Cardiac septum (tissue), 1 donor: ENCODE measurements at places on chromosomes 3 and 15. TPM values are rescaled to one million over a fixed set of nuclear protein-coding genes. Genes with fewer than 3 reads are reported as not detected.

GRCh38 chr3:47849186-47849698 is 46.3 kb downstream of the DHX30 start:
- no peak for DNase-seq

GRCh38 chr3:172329070-172329469 is 119.2 kb downstream of the GHSR start:
- no peak for DNase-seq

Gene CTXN2
- not detected for total RNA-seq

- DNase-seq = no peak
Observed at GRCh38 chr3:25906132-25906906, 116.4 kb downstream of the OXSM start.

Gene STRIT1
- 4.8 TPM for total RNA-seq

- no peak for DNase-seq
Observed at GRCh38 chr15:91793771-91794170, 59.7 kb upstream of the SLCO3A1 start.

DNA sequence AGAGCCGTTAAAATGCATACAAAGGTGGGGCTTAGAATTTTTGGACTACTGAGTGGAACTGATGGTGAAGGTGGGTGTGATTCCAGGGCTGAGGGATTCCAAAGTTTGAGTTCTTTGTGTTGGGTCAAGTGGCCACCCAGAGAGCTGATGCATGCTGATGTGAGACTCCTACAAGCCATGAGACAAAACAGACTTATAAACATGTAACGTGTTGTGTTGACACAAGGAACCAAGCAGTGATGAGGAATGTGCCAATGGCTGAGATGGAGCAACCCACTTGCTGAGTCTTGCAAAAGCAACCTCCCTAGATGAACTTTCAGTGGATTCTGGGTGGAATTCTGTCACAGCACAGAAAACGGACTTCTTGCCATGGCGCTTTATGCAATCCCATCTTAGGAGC is 289.0 kb downstream of the TLE3 start:
- DNase-seq = no peak

DNA sequence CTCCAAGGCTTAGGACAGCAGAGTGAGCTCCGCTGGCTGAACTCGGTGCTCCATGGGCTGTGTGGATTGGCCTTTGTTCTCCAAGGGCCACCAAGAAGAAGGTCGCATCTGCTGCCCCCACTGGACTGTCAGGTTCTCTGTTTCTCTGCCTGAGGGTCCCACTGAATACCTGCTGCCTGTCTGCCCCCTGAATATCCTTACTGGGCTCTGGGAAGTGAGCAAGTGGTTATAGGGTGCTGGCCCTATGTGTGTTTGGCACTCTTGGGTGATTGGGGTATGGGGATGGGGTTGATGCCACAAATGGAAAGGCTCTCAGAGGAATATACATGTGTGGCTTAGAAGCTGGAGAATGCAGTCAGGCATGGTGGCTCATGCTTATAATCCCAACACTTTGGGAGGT is 82.3 kb downstream of the THSD4 start:
- no peak for DNase-seq

DNA sequence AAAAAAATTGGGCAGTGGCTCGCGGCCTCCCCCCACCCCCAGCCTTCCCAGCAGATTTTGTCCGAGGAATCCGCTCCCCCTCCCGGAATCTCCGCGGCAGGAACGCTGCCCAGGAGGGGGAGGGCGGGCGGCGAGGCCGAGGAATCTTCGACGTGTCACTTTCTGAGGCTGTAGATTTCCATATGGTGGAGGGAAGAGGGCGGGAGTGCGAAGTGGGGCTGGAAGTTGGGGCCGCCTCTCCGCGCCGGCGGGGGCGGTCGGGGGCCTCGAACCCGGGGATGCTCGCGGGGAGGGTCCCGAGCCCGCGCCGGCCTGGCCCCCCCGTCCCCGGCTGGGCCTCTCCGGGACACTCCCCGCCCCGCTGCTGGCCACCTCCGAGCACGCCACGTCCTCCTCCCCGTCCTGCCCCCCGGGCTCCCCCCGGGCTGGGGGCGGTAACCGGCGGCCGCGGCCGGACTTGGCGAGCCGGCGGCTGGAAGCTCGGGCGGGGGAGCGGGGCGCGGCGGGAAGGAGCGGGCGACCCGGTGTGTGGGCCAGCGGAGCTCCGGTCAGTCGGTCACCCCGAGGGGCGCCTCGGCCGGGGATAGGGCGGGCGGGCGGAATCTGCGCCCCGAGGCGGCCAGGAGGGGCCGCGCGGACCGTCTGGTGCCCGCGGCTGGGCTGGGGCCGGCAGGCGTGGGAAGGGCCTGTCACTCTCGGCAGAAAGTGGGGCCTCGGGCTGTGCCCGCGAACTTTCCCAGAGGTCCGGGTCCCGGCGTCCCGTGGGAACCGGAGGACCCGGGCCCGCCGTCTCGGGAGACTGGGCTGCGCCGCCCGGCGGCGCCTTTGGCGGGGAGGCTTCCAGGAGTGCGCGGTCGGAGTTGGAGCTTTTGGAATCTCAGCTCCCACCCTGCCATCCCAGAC is 951 bp downstream of the FNDC3B start:
- peak; percentile 92 for DNase-seq

DNA sequence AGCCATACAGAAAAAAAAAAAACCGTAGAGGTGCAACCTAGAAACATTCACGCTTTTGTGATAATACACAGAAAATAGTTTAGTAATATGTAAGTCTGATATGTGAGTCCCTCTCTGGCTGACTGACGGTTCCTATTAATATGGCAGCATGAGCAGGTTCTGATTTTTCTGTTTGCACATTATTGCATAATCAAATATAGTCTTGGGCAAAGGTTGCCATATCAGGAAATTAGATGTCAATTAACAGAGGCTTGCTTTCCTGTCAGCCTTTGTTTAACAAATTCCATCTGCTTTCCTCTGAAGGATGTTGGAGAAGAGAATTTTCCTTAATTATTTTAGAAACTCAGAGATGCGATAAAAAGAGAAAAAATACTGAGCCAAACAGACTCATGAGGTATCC is 14.8 kb downstream of the GABRB3 start:
- no peak for DNase-seq

Gene CMC1
- 22.3 TPM for total RNA-seq

- DNase-seq = no peak
Observed at GRCh38 chr3:108053067-108053466, 37.8 kb downstream of the CD47 start.

DNA sequence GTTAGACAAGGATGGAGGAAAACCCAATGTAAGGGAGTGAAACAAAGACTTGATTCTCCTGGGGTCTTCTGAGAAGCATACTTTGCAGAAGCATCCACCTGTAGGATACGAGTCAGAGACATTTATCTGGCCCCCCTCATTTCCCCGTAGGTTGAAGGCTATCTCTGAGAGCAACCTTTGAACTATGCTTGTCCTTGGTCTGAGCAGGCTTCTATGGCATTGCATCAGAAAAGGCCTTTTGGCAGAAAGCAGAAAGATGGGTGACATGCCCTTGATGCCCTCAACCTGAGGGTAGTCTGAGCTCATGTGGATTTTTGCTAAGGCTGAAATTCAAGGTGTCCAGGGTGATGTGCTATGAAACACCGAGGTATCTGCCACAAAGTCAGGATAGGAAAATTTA is 131.6 kb upstream of the SGO1 start:
- no peak for DNase-seq

Gene TTC21A
- total RNA-seq = 3.0 TPM

GRCh38 chr15:92907896-92908712 is 8.0 kb downstream of the CHD2 start:
- no peak for DNase-seq

GRCh38 chr3:25033407-25034029 is 394.5 kb upstream of the RARB start:
- DNase-seq = no peak

DNA sequence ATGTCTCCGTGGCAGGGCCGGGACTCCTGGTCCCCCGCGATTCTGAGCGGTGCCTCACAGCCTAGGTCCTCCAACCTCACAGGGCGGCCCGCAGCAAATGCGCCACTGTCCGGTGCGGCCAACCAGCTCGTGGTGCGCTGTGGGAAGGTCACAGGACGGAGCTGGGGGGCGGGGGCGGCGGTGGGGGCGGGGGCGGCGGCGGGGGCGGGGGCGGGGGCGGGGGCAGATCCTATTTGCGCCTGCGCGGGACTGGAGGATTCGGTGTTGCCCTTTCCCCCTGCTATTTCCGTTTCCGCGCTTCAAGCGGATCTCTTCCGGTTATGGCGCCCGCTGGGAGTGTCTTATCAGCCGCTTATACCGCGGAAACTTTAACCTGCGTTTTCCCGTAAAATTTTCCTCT is 106.7 kb upstream of the SNRPN start:
- no peak for DNase-seq

Gene DPH6
- total RNA-seq = 19.7 TPM

Gene PLCH1
- 0.16 TPM for total RNA-seq

Gene TPRG1
- total RNA-seq = 2.2 TPM

- no peak for DNase-seq
Observed at GRCh38 chr3:187832202-187832601, 86.9 kb upstream of the BCL6 start.

GRCh38 chr3:78670746-78671145 is 1097.1 kb downstream of the ROBO1 start:
- DNase-seq = no peak

Gene CSTA
- 2.0 TPM for total RNA-seq

Gene ARL6
- 3.5 TPM for total RNA-seq

DNA sequence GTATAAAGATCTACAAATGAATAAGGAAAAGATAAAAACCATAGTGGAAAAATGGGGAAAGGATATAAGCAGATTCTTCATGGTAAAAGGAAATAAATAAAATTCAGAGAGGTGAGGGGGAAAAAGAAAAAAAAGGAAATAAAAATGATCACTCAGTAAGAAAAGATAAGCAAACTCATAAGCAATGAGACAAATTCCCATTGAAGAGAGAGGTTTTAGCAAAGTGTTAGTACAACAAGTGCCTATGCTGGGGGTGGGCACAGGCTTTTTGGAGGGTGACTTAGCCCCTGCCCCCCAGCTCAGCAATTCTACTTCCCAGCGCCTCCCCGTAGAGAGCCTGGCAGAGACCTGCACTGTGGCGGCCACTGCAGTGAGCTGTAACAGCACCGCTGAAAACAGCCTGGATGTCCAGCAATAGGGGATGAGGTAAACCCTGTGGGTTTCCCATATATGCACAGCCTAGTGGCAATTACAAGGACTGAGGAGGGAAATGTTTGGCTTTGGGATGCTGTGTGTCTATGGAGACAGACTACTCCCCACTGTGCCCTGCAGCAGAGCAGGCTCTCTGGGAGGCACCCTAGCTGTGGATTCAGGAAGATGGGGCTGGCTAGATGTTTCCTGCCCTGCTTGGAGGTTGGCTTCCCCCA is 23.7 kb upstream of the SFMBT1 start:
- DNase-seq = no peak

Gene ACVR2B
- 6.3 TPM for total RNA-seq

Gene GOLGA8K
- 0.83 TPM for total RNA-seq

- no peak for DNase-seq
Observed at GRCh38 chr3:10956986-10957385, 35.6 kb upstream of the SLC6A1 start.

DNA sequence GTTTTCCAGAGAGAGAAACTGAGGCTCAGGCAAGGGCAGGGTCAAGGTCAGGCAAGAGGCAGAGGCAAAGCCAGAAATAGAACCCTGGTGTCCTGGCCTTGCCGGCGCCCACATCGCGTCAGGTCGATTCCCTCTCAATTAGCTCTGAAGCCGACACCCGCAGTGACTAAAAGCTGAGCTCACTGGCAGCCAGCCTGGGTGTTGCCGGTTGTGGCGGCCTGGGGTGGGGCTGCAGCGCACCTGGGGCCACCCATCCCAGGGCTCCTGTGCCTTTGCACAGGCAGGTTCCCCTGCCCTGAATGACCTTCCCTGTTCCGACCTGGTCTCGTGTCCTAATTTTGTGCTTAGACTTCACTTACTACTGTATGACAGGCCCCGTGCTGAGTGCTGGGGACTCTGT is 6.2 kb downstream of the SEMA3F start:
- DNase-seq = no peak

DNA sequence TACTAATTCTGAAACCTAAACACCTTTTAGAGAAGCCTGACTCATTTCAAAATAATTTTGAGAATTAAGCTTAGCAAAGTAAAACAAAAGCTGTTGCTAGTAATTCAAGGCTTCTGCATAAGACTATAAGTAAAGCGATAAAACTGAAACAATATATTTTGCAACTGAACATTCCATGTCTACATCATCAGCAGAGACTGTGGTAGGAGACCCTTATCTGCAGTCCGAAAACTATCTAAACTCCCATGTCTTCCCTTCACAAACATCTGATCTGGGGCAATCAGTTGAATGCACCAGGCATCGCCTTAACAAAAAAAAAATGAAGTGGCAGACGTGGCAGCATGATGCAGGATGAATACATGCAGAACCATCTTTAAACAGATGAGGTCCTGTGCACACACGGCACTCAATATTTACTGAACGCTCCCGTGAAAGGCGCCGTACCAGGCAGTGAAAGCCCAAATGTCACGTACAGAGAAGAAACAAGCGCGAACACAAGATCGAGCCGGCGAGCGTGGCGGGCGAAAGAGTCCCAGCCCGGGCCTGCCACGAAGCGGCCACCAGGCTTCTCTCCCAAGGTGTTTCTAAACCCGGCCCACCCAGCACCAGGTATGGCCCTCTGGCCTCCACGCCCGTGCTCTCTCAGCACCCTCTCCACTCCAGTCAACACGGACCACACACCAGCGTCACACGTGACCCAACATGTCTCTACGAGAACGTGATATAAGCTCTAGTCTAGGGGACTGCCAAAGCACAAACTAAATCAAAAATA is 63.0 kb downstream of the CHSY1 start:
- no peak for DNase-seq

Gene GOLGA8S
- 1.1 TPM for total RNA-seq

Gene LRRC2
- total RNA-seq = 70.6 TPM

DNA sequence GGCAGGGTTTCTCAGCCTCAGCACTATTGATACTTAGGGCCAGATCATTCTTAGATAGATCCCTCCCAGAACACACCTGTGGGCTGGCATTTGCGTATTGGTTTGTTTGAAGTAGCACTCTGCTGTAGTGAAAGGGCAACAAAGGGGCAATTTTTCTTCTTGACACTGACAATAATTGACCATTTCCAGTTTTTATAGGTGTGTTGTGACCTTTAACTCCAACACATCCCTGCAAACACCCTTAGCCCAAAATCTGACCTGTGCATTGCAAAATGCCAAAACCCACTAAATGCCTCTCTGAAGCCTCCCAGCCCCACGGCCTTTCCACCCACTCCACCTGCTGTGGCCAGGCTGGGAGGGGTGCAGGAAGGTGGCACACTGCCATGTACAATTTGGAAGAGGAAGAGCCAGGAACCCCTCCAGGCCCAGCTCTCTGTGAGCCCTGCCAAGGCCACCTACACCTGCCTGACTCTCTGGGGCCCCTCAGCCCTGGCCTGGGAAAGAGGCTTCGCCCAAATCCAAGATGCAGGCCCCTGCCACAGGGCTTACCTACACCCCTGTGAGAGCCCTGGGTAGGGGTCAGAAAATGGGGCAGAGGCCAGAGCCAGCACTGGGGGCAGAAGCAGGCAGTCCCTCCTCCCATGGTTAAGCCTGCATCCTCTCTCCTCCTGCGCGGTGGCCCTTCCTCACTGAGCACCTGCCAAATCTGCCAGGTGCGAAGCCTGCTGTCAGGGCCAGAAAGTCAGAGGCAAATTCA is 9.6 kb upstream of the CYP11A1 start:
- no peak for DNase-seq

Gene IGSF10
- total RNA-seq = 0.83 TPM

- DNase-seq = no peak
Observed at GRCh38 chr3:156689608-156690007, 15.2 kb downstream of the TIPARP start.

Gene TM4SF1
- total RNA-seq = 84.7 TPM

Gene C3orf22
- not detected for total RNA-seq

GRCh38 chr3:64426551-64426950 is 201.3 kb upstream of the PRICKLE2 start:
- DNase-seq = no peak

GRCh38 chr3:126672741-126673140 is 17.8 kb upstream of the TXNRD3 start:
- DNase-seq = no peak

- no peak for DNase-seq
Observed at GRCh38 chr15:64856429-64857145, 14.9 kb downstream of the PLEKHO2 start.
